ENCODE measurements at places on chromosomes 1 and 21. TPM values are rescaled to one million over a fixed set of nuclear protein-coding genes. Genes with fewer than 3 reads are reported as not detected.

CHODL gene
- 0.17 TPM for total RNA-seq

SPRR2B gene
- total RNA-seq = not detected

SLC5A9 gene
- not detected for total RNA-seq

PTPN22 gene
- 0.32 TPM for total RNA-seq

CYP4B1 gene
- 0.17 TPM for total RNA-seq

IL20 gene
- total RNA-seq = not detected

LMNA gene
- total RNA-seq = 389 TPM

CD1B gene
- total RNA-seq = not detected

SLC9C2 gene
- total RNA-seq = not detected

NUDT17 gene
- 4.3 TPM for total RNA-seq

MROH7 gene
- 0.42 TPM for total RNA-seq

GSTM5 gene
- not detected for total RNA-seq

GRCh38 chr1:3415260-3416090, 39.0 kb upstream of the ARHGEF16 start:
- no peak for DNase-seq

DNA sequence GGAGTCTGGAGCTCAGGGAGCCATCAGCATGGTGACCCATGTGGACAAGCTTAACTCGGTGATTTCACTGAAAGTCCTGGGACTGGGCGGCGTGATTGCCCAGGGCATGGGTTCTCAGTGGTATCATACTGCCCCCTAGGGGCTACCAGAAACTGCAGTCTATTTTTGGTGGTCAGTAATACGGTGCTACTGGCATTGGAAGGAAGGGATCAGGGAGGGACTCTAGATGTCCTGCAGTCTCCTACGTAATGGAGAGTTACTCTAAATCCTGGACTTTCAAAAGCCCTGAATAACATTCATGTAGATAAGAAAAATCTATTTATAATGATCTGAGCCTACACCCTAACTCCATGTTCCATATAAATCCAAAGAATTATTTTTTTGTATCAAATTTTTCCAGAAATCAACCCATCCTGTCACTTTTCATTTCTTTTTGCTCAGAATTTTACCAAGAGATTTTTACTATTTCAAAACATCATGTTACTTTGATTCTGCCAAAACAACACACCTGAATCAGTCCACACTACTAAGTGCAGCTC, 37.3 kb downstream of the PABPC4 start:
- DNase-seq = peak; percentile 45

DNA sequence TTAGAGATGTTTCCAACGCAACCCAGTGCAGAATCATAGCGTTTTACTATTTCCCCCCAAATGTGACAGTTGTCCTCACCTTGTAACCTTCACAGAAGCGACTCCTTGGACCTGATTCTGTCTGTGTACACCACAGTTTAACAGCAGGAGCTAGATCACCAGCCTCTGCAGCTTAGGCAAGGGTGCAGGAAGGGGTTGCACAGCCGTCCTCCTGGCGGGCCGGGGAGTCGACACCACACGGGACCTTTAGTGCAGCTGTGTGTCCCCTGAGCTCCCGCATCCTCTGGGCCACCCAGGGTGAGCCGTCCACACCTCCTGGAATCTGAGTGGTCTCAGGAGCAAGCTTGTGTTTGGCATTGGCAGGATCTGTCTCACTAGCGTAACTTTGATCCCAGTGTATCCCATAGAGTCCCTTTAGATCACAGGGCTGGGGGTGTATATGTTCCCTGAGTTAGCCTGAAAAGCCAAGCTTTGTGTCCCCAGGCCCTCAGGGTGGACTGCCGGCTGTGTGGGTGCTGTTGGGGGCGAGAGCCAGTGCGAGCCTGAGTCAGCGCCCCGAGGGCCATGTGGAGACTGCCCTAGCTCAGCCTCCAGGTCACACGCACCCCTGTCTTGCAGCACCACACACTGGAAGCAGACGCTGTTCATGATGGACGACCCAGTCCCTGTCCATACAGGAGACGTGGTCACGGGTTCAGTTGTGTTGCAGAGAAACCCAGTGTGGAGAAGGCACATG, 27.5 kb downstream of the PRMT2 start:
- peak; percentile 11 for DNase-seq

- no peak for DNase-seq
These were observed 56.5 kb downstream of the NAV1 start for GRCh38 chr1:201595381-201595780.

- DNase-seq = no peak
These were observed 92.9 kb downstream of the DPYD start for GRCh38 chr1:97827887-97828286.

GRCh38 chr1:212640223-212640878, 31.8 kb downstream of the ATF3 start:
- no peak for DNase-seq

- peak; percentile 97 for DNase-seq
These were observed 4.4 kb downstream of the DVL1 start for GRCh38 chr1:1344655-1345361.

DNA sequence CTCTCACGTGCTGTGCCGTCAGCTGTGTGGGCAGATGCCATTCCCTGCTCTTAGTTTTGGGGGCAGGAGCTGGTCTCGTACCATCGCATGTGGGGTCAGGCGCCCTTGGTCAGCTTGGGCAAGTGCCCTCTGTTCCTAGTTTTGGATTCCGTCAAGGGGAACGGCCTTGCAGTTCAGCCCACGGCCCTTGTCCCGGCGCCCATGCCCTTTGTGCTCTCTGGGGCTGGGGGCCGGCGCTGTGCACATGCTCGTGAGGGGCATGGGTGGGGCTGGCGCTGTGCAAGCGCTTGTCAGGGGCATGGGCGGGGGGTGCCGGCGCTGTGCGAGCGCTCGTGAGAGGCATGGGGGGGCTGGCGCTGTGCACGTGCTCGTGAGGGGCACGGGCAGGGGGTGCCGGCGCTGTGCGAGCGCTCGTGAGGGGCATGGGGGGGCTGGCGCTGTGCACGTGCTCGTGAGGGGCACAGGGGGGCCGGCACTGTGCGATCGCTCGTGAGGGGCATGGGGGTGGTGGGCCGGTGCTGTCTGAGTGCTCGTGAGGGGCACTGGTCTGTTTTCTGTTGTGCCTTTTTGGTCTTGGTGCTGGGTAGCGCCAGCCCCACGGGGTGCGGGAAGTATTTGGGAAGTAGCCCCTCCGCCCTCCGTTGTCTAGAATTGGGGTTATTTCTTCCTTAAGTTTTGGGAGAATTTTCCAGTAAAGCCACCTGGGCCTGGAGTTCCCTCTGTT, 29.5 kb upstream of the DIP2A start:
- no peak for DNase-seq

DNA sequence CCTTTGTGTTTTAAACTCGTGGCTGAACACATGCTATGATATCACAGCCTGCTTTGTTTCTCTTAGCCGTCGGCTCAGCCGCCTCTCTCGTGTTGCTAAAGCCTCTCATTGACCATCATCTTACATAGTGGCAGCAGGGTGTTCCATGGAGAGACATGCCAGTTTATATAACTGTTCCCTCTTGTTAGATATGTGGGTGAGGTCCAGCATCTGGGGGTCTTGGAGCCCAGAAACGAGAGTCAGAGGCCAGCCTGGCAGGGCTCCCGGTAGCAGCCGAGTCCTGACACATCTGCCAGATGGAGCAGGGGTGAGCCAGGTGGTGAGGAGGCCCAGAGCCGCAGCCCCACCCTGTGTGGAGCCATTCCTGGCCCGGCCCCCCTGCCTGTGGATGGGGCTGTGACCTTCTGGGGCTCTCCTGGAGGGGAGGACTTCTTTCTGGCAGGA, 11.9 kb downstream of the PODN start:
- no peak for DNase-seq

DNA sequence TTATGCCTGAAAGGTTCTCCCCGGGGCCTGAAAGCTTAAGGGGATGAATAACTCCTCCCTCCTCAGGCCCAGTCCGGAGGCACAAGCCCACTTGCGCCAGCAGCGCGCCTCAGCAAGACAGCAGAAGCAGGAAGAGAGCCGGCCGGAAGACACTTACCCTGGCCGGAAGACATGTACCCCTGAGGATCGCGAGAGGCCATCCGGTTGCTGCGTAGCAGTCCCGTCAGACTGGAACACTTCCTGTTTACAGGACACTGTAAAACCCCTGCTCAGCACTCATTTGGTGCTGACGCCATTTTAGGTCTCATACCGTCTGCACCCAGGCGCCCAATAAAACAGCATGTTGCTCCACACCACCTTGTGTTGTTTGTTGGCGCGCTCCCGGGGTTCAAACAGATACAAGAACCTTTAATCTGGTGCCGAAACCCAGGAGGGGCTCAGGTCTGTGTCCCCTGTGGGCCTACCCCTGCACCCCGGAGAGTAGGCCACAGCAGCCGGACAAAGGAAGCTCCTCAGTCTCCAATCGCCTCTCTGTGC, 30.3 kb downstream of the VN1R5 start:
- no peak for DNase-seq

GRCh38 chr1:110639724-110640386, 33.7 kb upstream of the KCNA2 start:
- DNase-seq = peak; percentile 44

GRCh38 chr1:77620273-77620672, 62.2 kb downstream of the ZZZ3 start:
- no peak for DNase-seq

DNA sequence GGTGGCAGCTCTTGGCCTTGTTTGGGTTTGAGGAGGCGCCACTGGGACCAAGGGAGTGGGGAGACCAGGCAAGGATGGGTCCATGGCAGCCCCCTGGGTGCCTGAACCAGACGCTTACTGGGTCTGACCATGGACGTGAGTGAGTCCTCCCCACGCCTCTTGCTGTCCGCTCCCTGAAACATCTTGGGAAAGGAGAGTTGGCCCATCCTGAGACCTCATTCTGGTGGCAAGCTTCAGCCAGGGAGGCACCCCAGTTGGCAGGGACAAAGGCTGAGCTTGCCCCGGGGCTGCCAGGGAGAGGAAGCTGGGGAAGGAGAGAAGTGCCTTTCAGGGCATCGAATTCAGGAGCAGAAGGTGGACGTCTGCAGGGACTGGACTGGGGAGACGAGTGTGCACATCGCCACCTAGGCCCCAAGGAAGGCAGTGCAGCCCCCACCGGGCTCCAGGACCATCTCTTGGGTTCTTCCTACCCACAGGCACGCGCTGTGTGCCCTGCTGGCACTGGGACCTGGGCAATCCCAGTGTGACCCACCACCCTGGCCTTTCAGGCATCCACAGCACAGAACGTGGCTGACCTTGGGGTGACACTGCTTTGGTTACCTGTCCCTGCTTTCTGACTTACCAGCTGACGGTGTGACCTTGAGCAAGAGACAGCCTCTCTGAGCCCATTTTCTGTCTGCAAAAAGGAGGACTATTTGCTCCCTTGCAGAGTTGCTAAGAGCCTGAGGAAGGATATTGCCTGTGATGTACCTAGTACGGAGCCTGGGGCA, 132.9 kb upstream of the WNT4 start:
- DNase-seq = peak; percentile 39

DNA sequence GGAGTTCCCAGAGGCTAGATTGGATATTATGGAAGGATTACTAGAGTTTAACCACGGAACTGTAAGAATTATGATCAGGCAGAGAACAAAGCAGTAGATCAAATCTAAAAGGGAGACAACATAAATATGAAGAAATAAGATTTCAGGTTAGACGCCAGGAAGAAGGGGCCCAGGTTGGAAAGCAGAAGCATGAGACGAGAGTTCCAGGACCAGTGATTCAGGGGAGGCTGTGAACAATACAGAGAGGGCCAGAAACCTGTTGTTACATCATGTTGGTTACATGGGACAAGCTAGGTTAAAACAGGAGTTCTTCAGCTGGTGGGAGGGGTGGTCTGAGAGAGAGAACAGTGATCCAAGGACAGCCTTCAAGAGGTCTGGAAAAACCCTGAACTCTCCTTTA, 128.4 kb upstream of the MROH9 start:
- no peak for DNase-seq

GRCh38 chr1:2962946-2963345, 58.3 kb upstream of the ACTRT2 start:
- no peak for DNase-seq

DNA sequence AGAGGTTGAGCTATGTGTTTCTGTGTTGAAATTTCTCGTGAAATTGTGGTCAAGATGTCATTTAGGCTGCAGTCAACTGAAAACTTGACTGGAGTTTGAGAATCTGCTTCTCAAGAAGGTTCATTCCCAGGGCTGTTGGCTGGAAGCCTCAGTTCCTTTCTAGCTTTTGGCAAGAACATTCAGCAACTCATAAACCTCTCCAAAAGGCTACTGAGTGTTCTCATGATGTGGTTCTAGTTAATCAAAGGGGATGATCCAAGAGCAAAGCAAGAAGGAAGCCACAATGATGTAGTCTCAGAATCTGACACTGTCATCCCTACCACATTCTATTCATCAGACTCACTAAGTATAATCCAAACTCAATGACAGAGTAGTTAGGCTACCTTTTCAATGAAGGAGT, 66.6 kb downstream of the SPATA6 start:
- no peak for DNase-seq

- peak; percentile 100 for DNase-seq
These were observed 2.0 kb upstream of the UTP25 start for GRCh38 chr1:209825591-209826434.

GRCh38 chr21:21007606-21008005, 9.4 kb downstream of the NCAM2 start:
- DNase-seq = no peak

DNA sequence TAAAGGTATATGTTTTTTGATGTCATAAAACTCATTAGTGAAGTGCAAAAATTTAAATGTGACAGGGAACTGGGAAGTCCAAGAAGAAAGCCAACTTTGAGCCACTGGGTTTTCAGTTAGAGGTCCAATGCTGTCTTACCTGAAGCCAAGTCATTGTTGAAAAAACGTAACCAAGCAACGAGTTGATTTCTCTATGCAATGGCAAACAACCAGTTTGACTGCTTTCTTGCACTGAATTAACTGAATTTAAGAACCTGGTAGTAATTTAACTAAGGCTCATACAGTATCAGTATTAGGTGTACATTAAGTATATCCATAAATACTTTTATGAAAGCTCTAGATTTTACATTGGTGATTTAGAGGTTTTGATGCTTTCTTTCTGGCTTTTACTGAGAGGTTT, 20.2 kb upstream of the S1PR1 start:
- peak; percentile 47 for DNase-seq

- DNase-seq = no peak
These were observed 129.5 kb downstream of the CAMTA1 start for GRCh38 chr1:6914706-6915105.

DNA sequence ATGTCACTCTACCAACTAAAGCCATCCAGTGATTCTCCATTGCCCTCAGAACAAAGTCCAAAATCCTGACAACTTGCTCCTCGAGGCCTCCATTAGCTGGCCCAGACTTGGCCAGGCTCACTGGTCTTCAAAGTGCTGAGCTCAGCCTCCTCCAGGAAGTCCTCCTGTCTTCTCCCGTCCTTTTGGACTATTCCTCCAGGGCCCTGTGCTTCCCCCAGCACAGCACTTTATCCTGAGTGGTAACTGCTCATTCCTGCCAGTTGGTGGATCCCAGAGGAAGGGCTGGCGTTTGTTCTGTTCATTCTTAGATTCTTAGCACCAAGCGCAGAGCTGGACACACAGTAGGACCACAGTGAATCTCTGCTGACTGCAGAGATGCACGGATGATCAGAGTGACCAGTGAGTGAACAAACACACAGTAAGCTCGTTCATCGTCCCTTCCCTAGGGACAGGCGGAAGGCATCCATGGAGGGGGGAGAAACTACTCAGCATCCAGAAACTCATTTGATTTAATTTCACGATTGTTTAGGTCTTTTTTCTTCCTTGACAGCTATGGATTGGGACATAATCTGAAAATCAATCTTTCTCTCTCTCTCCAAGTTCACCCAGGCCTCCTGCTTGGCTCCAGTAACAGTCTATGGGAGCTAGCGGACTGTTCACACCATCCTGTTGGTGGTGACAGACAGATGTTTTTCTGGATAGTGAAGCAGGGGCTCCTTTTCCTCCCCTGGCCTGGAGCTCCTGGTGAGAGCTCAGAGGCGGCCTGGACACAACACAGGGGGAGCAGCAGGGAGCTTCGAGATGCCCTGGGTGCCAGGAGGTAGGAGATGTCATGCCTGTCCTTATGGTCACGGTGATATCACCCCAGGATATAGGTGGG, 180.2 kb downstream of the PTPRU start:
- DNase-seq = no peak
